ENCODE measurements at places on chromosomes 7 and 10. TPM values are rescaled to one million over a fixed set of nuclear protein-coding genes. Genes with fewer than 3 reads are reported as not detected.

Gene RINT1
- total RNA-seq: 25.7 TPM

Gene CRTAC1
- not detected for total RNA-seq

Gene ABCB4
- total RNA-seq: not detected

Gene ANKRD1
- not detected for total RNA-seq

Gene C10orf105
- total RNA-seq: 0.11 TPM

Gene KCP
- total RNA-seq: not detected

Gene MALRD1
- total RNA-seq: not detected

Gene CUTC
- 35.5 TPM for total RNA-seq

Gene IDE
- total RNA-seq: 45.3 TPM

GRCh38 chr10:96225119-96225518 is 46.2 kb downstream of the BLNK start:
- H3K27ac ChIP-seq: no peak overlapping the region
- no peak overlapping the region for H3K4me3 ChIP-seq
- peaks cover 2% of the 10 kb centered on the region for H3K4me1 ChIP-seq

- H3K27ac ChIP-seq: no peak overlapping the region
- no peaks in the 10 kb centered on the region for H3K36me3 ChIP-seq
- no peaks in the 10 kb centered on the region for H3K4me1 ChIP-seq
- H3K27me3 ChIP-seq: no peaks in the 10 kb centered on the region
- no peak overlapping the region for H3K4me3 ChIP-seq
Measured at GRCh38 chr10:86223256-86223655, 143.3 kb downstream of the GRID1 start.

DNA sequence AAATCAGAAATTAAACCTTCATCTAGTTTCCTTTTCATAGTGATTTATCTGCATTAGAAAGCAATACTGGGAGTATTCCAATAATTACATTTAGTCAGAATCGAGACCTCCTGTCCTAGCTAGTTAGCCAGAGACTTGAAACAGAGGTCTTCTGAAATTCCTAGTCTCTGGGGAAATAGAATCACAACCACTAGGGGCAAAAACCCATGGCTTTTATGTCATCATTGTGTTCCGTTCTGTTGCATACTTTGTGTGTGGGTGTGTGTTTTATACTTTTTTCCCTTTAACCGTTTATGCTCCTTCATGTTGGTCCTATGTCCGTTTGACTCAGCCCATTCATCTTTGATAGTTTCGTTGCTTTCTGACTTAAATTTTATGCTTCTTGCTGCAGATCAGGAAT is 79.8 kb downstream of the RALA start:
- peaks cover 29% of the 10 kb centered on the region for H3K36me3 ChIP-seq
- DNase-seq: no peak
- no peak overlapping the region for H3K4me3 ChIP-seq
- H3K4me1 ChIP-seq: peaks cover 2% of the 10 kb centered on the region
- H3K27me3 ChIP-seq: no peaks in the 10 kb centered on the region

GRCh38 chr7:79785556-79785955 is 332.1 kb upstream of the MAGI2 start:
- H3K27me3 ChIP-seq: no peaks in the 10 kb centered on the region
- H3K27ac ChIP-seq: no peak overlapping the region
- no peaks in the 10 kb centered on the region for H3K36me3 ChIP-seq
- no peaks in the 10 kb centered on the region for H3K4me1 ChIP-seq
- H3K4me3 ChIP-seq: no peak overlapping the region

DNA sequence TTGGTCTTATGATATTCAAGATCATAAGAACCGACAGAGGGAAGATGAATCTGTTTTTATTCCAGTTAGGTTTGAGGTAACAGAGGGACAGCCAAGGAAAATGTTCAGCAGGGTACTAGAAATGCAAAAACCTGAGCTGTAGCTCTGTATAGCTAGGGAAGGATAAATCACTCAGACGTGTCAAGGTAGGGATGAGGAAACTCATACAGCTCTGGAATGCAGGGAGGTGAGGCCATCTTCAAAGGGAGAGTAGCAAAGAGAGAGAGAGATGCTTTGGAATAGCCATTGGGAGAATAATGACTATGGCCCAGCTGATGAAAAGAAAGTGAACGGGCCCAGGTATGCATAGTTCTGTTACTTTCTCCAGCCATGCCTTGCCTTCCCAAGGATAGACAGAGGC is 77.8 kb downstream of the PAX2 start:
- no peak for DNase-seq
- peaks cover 4% of the 10 kb centered on the region for H3K4me1 ChIP-seq
- no peak overlapping the region for H3K27ac ChIP-seq
- no peak overlapping the region for H3K4me3 ChIP-seq
- H3K36me3 ChIP-seq: no peaks in the 10 kb centered on the region

- no peaks in the 10 kb centered on the region for H3K27me3 ChIP-seq
- no peak for DNase-seq
- no peak overlapping the region for H3K4me3 ChIP-seq
Measured at GRCh38 chr7:5491251-5492019, 67.8 kb upstream of the TNRC18 start.

- H3K36me3 ChIP-seq: peaks cover 39% of the 10 kb centered on the region
- H3K4me3 ChIP-seq: no peak overlapping the region
- H3K4me1 ChIP-seq: peaks cover 33% of the 10 kb centered on the region
- DNase-seq: no peak
Measured at GRCh38 chr7:92798517-92799249, 37.7 kb downstream of the CDK6 start.

DNA sequence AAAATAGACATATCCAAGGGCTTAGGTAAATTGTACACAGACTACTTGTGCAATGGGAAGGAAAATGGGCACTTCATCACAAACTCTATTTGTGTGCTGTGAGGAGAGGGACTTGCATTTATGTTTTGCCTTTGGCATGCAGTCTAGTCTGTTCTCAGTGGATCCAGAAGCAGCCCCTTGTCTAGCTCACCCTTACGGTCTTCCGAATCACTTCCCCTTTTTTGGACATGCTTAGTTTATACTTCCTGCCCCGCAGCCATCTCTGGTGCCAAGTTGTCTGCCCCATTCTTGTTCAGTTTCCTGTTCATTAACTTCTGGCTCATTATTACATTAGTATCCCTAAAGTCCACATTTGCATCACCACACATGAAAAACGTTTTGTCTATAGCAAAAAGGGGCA is 161.6 kb downstream of the NRCAM start:
- peaks cover 8% of the 10 kb centered on the region for H3K27me3 ChIP-seq
- H3K4me1 ChIP-seq: no peaks in the 10 kb centered on the region
- no peak overlapping the region for H3K4me3 ChIP-seq
- H3K36me3 ChIP-seq: no peaks in the 10 kb centered on the region
- H3K27ac ChIP-seq: no peak overlapping the region
- no peak for DNase-seq

- no peaks in the 10 kb centered on the region for H3K27me3 ChIP-seq
Measured at GRCh38 chr7:19069842-19070241, 47.6 kb downstream of the TWIST1 start.

GRCh38 chr7:37205451-37205850 is 243.2 kb downstream of the ELMO1 start:
- peaks cover 14% of the 10 kb centered on the region for H3K4me1 ChIP-seq
- H3K27me3 ChIP-seq: no peaks in the 10 kb centered on the region
- H3K27ac ChIP-seq: no peak overlapping the region

DNA sequence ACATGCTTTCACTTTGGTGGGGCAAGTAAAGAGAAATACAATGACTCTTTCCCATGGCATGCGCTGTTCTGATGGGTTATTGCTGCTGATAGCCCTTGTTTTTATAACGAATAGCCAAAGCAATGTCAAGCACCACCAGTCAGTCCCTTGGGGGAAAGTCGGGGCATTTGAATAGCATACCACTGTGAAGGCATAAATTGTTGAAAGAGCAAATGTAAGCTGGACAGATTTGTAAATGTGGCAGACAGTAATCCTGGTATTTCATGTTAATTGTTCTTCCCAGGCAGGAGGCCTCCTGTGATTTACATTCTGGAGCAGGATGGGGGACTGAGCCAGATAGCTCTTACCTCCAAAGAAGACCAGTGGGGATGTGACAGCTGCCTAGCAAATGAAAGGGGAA is 293.3 kb downstream of the ADRA2A start:
- no peaks in the 10 kb centered on the region for H3K27me3 ChIP-seq
- no peak for DNase-seq
- no peak overlapping the region for H3K27ac ChIP-seq
- H3K36me3 ChIP-seq: no peaks in the 10 kb centered on the region
